ENCODE measurements at places on chromosomes 12 and 14.

- no peak for DNase-seq
Observed at GRCh38 chr12:120940799-120941198, 36.6 kb upstream of the SPPL3 start.

- DNase-seq = no peak
Observed at GRCh38 chr14:54715811-54716210, 148.9 kb downstream of the SAMD4A start.

DNA sequence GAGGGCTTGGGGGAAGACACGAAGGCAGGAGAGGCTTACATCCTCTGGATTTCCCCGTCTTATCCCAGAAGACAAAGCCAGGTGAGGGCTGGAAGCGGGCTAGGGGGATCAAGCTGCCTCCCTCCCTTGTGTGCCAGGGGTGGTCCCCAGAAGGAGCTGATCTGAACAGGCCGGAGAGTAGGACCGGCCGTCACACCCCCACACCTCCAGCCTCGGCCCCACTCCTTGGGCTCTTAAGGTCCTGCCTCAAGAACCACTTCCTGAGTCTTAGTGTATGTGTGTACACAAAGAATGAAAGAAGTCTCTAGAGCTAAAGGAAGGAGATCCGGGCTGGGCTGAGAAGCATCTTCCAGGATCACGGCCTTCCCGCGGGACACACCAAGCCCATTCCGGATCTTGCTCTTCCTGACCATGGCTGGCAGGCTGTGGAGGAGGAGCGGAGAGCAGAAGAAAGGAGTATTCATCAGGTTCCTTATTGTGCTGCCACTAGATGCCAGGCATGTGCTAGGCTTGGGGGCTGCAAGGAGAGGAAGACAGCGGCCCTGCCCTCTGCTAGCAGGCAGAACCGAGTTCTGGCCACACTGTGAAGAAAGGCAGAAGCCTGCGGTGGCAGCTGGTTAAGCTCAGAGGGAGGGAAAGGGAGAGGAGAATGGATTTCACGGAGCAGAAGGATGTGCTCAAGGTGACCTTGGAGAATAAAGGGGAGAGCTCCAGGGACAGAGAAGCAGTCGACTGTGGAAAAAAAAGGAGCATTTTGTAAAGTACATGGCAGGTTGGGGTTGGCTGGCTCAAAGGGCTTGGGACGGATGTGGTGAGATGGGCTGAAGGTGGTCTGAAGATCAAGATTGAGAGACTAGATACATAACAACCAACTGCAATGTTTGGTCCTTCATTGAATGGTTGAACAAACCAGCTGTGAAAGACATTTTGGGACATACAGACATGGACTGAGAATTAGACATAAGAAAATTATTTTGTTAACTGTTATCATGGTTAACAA, 1.3 kb upstream of the CD63 start:
- no peak for DNase-seq

DNA sequence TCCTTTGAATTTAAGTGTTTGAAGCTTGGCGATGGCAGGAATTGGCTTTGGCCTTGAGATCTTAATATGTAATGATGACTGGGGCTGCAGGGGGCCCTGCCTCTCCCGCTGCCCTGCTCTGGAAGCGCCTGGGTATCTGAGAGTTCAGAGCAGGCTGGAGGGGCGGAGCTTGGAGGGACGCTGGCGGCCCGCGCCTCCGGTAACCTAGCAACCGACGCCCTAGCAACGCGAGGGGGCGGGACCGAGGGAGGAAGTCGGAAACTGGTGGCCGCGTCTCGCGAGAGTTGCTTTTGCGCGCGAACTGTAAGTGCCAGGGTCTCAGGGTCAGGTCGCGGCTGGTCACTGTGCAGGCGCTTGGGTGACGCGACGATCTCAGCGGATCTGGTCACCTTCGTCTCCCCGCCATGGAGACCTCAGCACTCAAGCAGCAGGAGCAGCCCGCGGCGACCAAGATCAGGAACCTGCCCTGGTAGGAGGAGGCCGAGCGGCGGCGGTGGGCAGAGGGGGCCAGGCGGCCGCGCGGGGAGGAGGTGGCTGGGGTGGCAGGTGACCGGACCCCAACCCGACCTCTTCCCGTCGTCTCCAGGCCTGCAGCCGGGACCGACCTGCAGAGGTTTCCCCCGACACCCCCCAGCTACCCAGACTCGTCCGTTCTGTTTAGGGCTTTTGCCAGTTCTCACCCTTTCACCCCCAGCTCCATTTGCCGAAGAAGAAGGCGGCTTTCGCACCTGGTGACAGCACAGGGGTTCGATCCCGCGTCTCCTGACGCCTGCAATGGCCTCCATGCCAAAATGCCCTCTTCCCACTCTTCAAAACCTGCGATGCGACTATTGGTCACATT, at the start of gene RFC5:
Gene RFC5, plus strand, starts transcription at position 280 of the 841 bp plus-strand sequence. Its CDS starts 125 bp downstream, at position 405.
- DNase-seq = peak; percentile 95

- DNase-seq = no peak
Observed at GRCh38 chr12:97131220-97131981, 224.3 kb downstream of the NEDD1 start.

GRCh38 chr12:124913474-124914391, 717 bp downstream of the UBC start:
- peak; percentile 93 for DNase-seq

DNA sequence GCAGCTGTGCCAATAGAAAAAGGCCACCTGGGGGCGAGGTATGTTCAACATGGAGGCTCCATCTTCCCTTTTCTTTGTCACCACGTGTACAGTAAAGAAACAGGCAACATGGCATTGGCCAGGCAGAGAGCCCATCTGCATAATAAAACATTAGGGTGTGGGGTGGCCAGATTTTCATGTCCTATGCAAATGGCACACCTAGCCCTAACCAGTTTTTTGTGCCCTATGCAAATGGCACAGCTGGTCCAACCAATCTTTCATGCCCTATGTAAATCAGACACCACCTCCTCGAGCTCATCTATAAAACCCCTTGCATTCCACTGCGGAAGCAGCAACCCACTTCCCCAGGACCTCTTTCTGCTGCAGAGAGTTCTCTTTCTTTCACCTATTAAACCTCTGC, 149.1 kb upstream of the RGS6 start:
- DNase-seq = no peak

- DNase-seq = no peak
Observed at GRCh38 chr14:28766469-28766955, at the start of gene FOXG1. FOXG1 (plus strand) TSS chr14:28766787; CDS start chr14:28767280, 493 bp downstream.

DNA sequence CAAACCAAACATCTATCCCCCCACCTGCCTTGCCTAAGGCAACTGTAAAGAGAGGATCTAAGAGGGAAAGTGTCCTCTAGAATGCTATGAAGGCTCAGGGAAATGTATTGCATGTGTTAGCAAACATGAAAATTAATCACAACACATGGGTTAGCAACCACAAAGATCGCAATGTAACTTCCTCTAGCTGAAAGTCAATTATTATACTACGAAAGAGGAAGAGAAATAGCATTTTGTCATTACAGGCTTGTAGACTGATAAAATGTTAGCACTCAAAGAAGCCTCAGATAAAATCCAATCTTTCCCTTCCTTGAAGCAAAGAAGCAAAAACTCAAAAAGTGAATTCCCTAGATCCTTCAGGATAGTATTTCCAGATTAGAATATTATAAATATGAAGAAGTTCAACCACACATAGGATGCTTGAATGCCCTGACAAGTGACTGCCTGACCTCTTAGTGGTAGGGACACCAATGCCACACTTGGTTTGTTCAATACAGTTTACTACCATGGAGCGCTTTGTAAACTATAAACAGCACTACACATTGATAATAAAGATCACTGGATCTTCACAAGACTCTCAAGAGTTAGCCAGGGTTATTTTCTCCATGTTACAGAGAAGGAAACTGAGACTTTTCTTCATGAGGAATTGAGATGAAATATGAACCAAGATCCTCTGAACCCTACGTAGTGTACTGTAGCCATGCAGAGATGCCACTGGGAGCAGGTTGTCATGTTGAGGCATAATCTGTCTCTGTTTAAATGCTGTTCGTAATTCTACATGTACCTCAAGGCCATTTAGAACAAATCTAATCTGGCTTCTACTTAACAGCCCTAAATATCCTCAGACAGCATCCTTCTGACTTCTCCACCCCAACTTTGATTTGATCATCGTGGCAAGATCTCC, 100.7 kb downstream of the ITPR2 start:
- no peak for DNase-seq

DNA sequence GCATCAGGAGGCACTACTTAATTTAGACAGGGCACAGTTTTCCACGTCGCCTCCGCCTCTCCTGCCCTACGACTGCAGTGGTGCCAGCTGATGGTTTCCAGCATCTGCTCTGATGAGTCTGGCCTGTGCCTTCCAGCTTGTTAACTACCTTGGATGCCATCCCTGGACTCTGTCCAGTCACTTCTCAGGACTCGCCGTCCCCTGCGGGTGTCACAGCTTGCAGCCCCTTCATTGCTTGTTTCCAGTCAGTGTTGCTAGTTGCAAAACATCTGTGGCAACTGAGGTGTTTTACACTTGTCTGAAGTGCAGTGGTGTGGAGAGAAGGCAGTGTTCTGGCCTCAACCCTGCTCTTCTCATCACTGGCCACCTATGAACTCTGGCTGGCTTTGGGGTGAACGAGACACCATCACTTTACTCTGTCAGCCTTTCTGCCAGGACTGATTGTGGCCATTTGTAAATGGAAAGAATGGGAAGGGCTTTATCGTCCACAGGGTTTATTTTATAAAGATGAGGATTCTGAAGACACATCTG, 8.3 kb downstream of the ADGRD1 start:
- DNase-seq = no peak

- DNase-seq = no peak
Observed at GRCh38 chr12:123532808-123533649, 490 bp downstream of the RILPL1 start.

GRCh38 chr12:1790444-1790843, 29.9 kb upstream of the LRTM2 start:
- DNase-seq = no peak

- DNase-seq = peak; percentile 18
Observed at GRCh38 chr14:96039633-96040311, 610 bp downstream of the C14orf132 start.

- DNase-seq = no peak
Observed at GRCh38 chr14:99252443-99252939, 19.5 kb downstream of the BCL11B start.

GRCh38 chr12:92226071-92226661, 80.5 kb upstream of the BTG1 start:
- no peak for DNase-seq

DNA sequence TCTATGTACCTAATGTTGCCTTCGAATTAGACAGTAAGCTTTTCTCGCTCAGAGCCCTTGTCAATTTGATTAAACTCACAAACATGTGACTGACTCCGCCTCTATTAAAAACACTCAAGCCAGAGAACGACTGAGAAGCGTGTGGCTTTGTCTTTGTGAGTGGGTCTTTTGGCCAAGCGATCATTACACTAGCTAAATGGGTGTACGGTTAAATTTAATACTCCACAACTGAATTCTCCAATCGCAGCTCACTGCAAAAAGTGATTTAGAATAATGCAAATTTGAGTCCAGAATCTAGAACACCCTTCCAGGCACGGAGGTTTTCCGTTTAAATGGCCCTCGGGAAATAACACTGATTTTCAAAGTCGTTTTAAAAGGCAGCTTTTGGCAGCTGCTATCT, 253.7 kb downstream of the EFCAB11 start:
- DNase-seq = no peak

DNA sequence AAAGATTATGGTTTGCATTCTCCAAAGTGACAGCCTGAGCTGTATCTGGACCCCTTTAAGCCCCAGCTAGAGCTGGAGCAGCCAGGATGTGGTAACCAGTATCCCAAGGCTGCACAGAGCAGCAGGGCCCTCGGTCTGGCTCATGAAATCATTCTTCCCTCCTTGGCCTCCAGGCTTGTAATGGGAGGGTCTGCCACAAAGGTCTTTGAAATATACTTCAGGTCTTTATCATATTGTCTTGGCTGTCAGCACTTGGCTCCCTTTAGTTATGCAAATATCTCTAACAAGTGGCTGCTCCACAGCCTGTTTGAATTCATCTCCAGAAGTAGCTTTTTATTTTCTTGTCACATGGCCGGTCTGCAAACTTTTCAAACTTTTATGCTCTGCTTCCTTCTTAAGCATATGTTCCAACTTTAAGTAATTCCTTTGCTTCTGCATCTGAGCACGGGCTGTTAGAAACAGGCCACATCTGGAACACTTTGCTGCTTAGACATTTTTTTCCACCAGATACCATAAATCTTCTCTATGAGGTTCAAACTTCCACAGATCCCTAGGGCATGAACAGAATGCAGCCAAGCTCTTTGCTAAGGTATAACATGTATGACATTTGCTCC, 663.4 kb upstream of the MIS18BP1 start:
- DNase-seq = no peak

GRCh38 chr12:49334681-49335080, 2.3 kb downstream of the C1QL4 start:
- no peak for DNase-seq

GRCh38 chr12:26658991-26659390, 174.0 kb downstream of the ITPR2 start:
- no peak for DNase-seq

- DNase-seq = no peak
Observed at GRCh38 chr14:32666308-32666707, 272.4 kb upstream of the NPAS3 start.

- DNase-seq = no peak
Observed at GRCh38 chr12:124819080-124819479, 44.6 kb downstream of the SCARB1 start.

DNA sequence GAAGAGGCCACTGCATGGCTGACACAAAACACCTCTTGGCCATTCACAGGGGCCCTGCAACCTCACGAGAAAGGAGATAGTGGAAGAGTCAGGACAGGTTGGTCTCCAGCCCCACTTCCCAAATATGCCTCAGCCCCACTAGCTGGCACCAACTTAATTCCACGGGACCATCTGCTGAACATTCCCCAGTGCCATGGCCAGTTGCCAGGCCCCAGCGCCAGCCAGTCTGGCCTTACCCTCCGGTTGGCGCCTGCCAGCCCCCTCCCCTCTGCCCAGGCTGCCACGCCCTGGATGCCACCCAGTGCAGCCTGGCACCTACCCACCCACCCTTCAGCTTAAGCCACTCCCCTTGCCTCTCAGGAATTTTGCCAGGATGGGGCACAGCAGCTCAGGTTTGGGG, 21.2 kb upstream of the HSPB8 start:
- DNase-seq = no peak

- no peak for DNase-seq
Observed at GRCh38 chr12:126899926-126900792, 1366.8 kb upstream of the TMEM132C start.

DNA sequence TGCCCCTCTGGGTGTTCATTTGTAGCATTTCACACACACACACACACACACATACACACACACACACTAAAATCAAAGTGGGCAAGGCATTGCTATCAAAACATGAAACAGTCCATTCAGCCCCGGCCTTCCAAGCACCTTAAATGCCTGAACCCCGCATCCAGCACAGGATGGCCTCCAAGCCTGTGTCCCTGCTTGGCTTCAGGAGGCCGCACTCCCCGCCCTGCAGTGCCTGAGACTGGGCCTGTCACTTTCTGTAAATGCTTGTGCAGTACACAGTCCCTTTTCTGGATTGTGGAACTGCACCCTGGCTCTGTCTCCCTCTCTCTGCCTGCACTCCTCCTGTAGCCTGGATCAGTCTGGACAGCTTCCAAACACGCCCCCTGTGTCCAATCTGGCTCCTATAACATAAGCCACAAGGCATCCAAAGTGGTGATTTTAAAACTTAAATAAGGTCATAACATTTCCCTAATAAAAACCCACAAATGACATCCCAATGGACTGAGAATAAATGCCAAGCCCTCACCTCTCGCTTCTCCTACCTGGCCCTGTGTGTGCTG, 972.2 kb upstream of the TMEM132C start:
- DNase-seq = no peak

GRCh38 chr12:122942637-122943036, 23.6 kb downstream of the ABCB9 start:
- DNase-seq = no peak

Data from stimulated activated CD8-positive, alpha-beta memory T cell treated with anti-CD3 and anti-CD28 coated beads, Interleukin-2, amount 100 ng/mL, for 48 hours (primary cell).